H4 (cell line): ENCODE measurements at places on chromosomes 1 and 21. TPM values are rescaled to one million over a fixed set of nuclear protein-coding genes. Genes with fewer than 3 reads are reported as not detected.

HENMT1 gene
- total RNA-seq, result not detected in 2 replicates

SPRR2B gene
- total RNA-seq, result not detected in 2 replicates

DNA sequence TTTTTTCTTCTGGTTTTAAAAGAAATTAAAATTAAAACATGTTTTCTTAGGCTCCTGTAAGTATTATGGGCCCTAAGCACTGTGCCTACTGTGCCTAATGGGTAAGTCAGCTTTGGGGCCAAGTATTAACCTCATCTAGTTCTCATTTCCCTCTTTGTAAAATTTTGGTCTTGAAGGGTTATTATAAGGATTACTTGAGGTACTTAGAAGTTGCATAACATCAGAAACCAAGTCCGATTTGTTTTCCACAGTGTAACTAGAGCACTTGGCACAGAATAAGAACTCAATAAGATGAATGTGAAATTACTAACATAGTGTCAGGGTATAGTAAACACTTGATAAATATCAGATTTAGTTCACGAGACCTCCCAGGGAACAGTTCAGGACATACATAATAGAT is 16.4 kb upstream of the OSBPL9 start:
- no peak for DNase-seq

LRRC71 gene
- total RNA-seq, result not detected in 2 replicates
